ENCODE measurements at places on chromosomes 3 and 15.

DNA sequence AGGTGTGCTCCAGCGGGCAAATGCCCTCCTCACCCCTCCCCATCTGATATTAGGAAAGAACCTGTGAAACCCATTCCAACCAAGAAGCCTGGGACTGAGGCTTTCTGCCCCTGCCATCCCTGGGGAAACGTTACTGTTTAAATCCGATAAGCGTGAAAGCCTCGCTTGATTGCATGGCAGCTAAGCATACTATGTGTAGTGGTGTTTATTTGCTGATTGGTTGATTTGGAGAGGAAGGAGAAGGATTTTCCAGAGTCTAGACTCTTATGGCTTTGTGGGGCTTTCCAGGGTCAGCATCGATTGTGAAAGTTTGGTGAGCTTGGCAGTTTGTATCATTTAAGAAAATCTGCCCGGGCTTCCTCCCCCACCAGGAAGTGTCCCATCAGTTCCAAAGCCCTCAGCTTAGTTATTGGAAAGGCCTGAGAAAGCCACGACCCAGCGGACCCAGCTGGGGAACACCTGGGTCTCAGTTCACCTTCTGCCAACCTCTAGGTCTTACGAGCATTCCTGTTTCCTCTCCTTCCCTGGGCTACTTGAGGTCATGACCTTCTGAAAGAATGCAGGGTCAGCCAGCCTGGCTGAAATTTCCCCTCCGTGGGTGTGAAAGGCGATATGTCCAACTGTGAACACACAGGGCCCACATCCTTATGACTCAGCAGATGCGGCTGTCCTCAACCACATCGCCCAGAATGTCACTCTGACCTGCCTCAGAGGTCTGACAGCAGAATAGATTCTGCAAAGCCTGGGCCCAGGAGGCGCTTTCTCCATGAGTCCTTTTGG, 62.8 kb upstream of the HERC1 start:
- DNase-seq, result peak; percentile 69

DNA sequence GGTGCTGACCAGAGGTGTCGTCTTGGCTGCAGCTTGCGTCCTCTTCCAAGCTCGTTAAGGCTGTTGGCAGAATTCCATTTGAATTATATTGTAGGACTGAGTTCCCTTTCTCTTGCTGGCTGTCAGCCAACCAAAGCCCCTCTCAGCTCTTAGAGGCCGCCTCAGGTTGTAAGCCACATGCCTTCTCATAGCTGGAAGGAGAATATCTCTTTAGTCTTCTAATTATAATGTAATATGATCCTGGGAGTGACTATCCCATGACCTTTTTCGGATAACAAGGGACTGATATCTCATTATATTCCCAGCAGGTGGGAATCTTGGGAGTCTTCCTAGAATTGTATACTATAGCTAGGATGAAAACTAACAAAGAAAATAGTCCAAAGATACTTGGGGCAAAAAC, 4.8 kb downstream of the SCG5 start:
- no peak for DNase-seq

GRCh38 chr3:135136361-135137100, 341.5 kb downstream of the EPHB1 start:
- DNase-seq, result no peak

DNA sequence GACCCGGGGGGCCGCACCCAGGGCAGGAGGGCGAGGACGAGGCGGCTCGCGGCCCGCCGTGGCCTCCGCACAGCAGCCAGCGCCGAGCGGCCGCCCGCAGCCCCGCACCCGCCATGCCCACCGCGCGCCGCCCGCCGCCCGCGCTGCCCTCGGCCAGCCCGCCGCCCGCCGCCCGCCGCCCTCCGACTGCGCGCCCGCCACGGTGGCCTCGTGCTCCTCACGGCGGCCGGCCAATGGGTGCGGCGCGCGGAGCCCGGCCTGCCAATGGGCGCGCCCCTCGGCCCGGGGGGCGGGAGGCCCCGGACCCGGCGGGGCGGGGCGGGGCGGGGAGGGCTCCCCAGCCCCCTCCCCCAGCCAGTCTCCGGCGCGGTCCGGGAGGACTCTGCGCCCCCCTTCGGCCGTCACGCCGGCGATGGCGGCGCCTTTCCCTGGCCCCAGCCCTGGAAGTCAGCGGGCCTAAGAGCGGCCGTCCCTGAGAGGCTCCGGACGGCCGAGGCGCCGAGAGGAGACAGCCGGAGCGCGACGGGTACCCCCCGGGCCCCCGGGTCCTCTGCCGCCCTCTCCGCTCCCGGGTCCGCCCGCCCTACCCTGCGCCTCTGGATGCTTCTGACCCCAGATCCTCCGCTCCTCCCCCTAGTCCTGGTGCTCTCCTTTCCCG, at the start of gene NT5DC2:
Gene NT5DC2 (minus strand): TSS at position 235 of the 658 bp plus-strand sequence. CDS start 120 bp downstream, at position 115.
- peak; percentile 91 for DNase-seq

DNA sequence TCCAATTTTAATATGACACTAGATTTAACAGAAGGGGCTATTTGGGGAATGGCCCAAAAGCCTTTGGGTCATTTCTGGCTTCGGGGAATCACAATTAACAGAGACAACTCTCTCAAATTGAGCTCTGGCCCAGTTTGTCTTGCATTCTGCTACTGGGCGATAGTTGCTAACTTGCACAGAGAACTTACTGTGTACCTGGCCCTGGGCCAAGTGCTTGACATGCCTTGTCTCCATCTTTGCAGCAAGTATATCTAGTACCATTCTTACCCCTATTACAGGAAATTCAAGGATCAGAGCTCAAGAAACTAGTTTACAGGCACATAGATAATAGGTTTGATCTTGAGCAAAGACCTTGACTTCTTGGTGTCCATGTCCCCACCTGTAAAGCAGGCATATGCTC, 175.7 kb downstream of the TMEM108 start:
- DNase-seq, result peak; percentile 22

DNA sequence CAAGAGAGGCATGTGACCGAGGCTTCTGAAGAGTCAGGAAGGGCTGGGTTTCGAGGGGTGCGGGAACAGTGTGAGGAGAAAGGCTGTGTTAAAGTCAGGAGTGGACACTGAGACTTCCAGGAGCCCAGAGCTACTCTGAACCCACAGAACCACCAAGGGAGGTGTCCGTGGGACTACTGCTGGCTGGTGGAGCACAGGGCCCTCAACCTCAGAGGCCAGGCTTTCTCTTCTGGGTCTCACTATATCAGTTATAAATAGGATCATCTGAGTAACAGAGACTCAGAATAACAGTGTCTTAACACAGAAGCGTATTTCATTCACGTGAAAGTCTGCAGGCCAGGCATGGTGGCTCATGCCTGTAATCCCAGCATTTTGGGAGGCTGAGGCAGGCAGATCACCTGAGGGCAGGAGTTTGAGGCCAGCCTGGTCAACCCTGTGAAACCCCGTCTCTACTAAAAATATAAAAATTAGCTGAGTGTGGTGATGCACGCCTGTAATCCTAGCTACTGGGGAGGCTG, 113.6 kb downstream of the TMEM266 start:
- no peak for DNase-seq

GRCh38 chr3:24119321-24119751, 174.2 kb downstream of the NR1D2 start:
- DNase-seq, result no peak

DNA sequence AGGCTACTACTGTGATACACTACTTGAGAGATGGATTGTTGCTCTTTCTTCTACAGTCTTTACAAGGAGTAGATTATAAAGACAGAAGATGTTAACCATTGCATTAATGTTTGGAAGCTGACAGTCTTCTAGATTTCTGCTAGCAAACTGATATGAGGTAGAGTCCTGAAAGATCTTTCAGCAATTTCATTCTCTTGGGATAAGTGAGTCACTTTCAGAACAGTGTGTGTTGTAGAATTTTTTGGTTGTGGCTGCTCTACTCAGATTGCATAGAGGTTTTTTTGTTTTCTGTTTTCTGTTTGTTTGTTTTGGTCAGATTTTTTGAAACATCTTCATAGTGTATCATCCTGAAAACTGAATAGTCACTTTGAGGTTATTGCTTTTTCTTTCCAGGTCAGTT, 17.1 kb downstream of the TNFSF10 start:
- no peak for DNase-seq

DNA sequence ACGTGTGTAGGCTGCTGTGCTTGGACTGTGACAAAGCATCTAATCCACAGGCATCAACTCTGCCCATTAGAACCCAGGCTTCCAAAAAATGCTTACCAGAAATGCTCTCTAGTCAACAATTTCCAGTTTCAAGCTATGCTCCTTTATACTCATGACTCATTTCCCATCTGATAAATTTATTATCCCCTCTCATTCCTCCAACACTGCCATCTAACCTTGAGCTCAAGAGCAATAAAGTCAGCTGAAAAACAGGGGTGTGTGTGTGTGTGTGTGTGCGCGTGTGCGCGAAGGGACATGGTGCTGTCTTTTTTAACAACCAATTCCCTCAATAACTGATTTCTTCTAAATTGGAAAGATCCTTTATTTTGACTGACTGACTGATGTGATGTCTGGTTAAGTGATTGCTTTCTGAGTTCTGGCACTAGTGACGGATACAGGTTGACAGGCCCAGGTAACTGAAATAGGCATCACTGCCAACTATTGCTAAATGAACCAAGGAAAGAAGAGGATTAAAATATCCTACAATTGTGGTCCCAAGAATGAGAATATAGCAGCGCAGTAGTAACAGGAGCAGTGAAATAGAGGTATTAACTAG, 405.5 kb downstream of the ZNF385D start:
- DNase-seq, result no peak

DNA sequence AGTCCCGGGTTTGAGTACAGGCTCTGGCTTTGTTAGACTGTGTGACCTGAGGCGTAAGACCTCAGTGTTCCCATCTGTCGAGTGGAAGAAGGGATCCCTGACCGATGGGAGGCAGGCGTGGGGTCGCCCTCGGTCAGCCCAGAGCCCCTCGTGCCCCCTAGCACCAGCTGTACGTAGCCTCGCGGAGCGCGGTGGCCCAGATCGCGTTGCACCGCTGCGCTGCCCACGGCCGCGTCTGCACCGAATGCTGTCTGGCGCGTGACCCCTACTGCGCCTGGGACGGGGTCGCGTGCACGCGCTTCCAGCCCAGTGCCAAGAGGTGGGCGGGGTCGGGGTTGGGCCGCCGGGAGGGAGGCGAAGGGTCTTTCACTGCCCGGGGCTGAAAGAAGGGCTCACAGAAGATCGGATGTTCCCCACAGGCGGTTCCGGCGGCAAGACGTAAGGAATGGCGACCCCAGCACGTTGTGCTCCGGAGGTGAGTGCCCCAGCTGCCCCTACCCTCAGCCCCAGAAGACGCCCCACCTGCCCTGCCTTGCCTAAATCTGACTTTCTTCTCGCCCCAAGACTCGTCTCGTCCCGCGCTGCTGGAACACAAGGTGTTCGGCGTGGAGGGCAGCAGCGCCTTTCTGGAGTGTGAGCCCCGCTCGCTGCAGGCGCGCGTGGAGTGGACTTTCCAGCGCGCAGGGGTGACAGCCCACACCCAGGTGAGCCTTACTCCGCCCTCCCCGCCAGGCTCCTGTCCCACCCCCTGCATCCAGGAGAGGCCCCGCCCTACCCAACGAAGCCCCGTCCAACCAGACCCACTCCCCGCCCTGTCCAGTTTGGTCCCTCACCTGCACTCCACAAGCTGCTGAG, 3.5 kb upstream of the LSMEM2 start:
- no peak for DNase-seq

- DNase-seq, result no peak
Observed at GRCh38 chr3:188842639-188843038, 329.1 kb upstream of the TPRG1 start.

GRCh38 chr3:110974902-110975301, 96.7 kb upstream of the NECTIN3 start:
- no peak for DNase-seq

GRCh38 chr3:37324131-37324530, 149.7 kb upstream of the LRRFIP2 start:
- DNase-seq, result no peak

DNA sequence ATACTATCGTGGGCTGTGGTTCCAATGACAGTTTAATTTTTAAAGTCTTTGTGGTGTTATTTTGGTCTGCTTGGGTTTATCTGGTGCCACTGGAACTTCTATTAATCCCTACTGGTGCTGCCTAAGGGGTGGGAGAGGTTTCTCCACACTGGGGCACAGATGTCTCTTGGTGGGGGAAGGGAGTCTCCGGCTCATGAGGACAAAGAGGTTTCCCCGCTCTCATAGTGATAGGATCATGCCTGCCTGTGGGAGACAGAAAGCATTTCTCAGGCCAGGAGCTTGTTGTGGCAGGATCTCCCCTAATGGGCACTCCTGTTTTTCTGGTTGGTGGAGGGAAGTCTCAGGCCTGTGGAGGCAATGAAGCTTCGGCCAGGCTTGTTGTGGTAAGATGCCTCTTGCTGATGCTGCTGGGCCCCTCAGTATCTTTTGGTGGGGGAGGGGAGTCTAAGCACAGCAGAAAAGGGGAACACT, 84.3 kb upstream of the THRB start:
- DNase-seq, result no peak

- DNase-seq, result no peak
Observed at GRCh38 chr3:189330066-189330465, 158.3 kb downstream of the TPRG1 start.

- DNase-seq, result no peak
Observed at GRCh38 chr3:182052332-182052731, 340.6 kb downstream of the SOX2 start.

DNA sequence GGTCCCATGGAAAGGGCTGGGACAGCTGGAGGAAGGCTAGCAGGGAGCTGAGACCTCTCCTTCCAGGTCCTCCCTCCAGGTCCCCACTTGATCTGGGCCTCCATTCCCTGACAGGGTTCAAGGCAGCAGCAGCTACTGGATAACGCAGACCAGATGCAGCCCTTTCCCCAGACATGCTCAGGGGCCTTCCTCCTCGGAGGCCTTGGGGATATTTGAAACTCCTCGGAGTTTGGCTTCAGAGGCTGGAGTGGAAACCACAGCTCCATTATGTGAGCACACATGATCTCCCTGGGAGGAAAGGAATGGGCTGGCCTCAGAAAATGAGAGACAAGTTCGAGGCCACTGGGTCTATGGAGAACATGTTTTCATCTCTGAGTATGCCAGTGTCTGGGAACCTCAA, 119.3 kb downstream of the SMAD6 start:
- DNase-seq, result no peak

DNA sequence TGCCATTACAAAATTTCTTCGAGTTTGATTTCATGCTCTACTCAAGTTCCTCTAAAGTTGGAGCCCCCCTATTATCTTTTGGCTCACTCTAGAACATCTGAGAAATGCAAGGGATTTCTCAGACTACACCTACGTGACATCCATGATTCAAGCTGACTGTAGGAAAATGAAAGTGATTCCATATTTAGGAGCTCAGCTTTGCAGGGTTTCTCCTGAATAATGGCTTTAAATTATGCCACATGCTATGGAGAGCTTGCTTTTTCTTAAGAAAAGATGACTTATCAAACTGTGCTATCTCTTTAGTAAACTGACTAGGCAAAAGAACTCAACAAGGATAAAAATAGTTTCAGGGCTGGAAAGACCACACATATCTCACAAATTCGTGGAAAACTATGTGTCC, 292.1 kb downstream of the LSAMP start:
- no peak for DNase-seq

DNA sequence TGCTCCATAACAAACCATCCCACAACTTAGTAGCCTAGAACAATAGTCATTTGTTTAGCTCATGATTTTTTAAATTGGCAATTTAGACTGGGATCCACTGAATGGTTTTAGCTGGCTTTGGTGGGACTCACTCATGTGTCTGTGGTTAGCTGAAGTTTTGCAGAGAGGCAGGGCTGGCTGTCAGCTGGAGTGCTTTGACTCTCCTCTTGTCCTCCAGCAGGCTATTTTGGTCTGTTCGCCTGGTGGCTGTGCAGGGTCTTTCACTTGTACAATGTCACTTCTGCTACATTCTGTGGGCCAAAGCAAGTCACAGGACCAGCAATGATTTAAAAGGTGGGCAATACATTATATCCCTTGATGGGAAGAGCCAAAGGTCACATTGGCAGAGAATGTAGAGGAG, 1146.5 kb downstream of the ROBO2 start:
- DNase-seq, result no peak

GRCh38 chr3:33687406-33688010, 30.5 kb downstream of the CLASP2 start:
- DNase-seq, result peak; percentile 58

GRCh38 chr15:83285284-83285978, 967 bp upstream of the BNC1 start:
- DNase-seq, result peak; percentile 21

All from astrocyte of the hippocampus (primary cell).